Heart right ventricle (tissue), 16 donors: ENCODE measurements at places on chromosomes 4 and X. TPM values are rescaled to one million over a fixed set of nuclear protein-coding genes. Genes with fewer than 3 reads are reported as not detected.

DNA sequence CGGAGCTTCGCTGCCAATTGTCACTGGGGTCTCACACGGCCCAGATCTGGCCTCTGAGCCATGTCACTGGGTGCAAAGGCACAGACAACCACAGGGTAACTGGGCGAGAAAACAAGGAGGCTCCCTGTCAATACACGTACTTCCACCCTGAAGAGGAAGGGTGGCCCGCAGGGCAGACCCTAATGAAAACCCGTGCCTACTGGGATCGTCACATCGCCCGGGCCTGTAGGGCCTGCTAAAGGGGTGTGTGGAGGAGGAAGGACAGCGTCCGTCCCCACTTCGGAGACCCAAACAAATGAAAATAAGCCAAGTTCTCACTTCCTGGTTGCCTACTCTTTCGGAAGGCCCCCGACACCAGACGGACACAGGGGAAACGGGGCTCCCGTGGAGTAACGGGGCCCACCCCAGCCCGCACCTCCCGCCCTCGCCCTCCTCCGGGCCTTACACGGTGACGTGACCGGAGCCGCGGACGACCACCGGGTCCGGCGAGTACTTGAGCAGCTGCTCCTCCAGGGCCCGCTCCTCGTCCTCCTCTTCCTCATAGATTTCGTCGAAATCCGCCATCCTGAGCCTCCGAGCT lies 578 bp downstream of the CHIC2 start:
- no peak for DNase-seq

Gene NWD2
- total RNA-seq = 0.37 TPM

Gene FAM236D
- not detected for total RNA-seq

- DNase-seq = no peak
Measured at GRCh38 chrX:136271300-136271699, 20.1 kb upstream of the MAP7D3 start.

DNA sequence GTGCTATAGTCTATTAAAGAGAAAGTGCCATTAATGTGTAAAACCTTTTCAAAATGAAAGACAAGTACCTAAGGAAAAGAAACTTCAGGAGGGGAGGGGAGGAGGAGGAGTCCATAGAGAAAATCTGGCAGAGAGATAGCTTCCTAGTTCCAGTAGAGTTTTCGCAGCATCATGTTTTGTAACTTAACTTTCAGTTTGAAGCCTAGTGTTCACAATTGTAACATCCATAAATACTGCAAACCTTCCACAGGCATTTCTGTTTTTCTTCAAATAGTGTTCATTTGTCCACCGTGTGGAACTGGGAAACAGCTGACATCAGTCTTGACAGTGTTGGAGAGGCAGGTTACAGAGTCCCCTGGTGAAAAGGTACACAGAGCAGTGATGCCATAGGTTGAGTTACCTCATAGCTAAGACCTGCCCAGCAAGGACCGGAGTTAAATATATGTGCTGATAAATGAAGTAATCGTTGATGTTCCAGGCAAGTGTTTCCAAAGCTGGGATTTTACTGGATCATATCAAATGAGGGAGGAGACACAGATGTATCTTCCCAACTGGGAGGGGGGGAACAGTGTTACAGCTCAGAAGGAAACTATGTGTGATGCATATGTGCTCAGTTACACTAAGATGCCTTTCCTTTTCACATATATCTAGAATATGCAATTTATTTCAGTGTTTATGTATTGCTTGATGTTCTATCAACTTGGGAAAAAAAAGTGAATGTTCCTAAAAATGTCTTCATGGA lies 369.5 kb upstream of the FAM241A start:
- no peak for DNase-seq

Gene SMR3B
- not detected for total RNA-seq

- no peak for DNase-seq
Measured at GRCh38 chr4:1842339-1842895, 13.5 kb downstream of the LETM1 start.
